AG04449 (cell line): ENCODE measurements at places on chromosomes 12 and 14.
A peak's percentile ranks its signal among the peaks of the same experiment; 100 is the strongest.

- DNase-seq: no peak
Observed at GRCh38 chr12:68904351-68904962, 28.5 kb downstream of the CPM start.

DNA sequence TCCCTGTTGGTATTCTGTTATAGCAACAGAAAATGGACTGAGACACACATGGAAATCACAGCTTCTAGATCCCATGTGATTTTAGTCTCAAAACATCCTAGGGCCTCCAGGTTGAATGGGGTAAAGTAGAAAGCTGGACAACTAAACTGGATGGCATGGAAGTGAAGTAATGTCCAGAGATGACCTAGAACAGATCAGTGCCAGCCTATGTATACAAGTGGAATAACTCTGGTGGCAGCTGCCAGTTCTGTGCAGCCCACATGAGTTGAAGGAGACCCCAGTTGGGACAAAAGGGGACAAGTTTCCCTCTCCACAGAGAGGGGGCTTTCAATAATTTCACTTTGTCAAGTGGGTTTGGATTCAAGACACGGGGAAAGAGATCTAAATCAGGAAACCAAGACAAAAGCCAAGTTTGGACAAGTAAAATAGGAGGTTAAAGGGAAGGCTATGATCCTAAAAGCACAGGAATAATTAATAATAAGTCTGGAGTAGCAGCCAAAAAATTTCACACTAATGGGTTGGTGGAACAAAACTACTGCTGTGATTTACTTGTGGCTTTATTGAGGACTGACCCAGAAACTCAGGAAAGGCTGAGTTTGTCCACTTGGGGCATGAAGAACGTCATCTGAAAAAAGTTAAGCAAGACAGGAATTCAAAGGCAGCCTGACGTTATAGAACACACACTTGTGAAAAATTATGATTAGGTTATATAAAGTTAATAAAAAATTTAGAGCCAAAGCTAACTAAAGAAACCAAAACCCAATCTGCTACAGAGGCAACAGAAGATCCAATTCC is 11.7 kb downstream of the KIF21A start:
- no peak for DNase-seq

- no peak for DNase-seq
Observed at GRCh38 chr14:101643651-101644050, 82.4 kb downstream of the DIO3 start.

DNA sequence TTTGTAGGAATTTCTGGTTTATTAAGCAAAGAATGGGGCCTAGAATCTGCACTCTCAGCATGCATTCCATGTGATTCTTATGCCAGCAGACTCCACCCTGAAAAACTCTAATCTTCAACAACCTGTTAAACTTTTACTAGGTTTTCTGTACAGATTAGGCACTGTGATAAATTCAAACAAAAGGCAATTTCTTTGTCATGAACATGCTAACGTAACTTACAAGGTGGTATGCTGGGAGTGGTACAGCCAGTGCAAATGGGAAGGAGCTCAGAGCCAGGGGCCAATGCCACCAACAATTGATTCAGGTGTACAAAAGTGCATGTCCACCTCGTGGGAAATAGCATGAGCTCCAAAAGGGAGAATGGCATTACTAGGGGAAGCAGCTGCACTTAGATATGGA is 83.0 kb downstream of the PPFIBP1 start:
- no peak for DNase-seq

- no peak for DNase-seq
Observed at GRCh38 chr12:64203036-64203435, 19.1 kb downstream of the KICS2 start.

GRCh38 chr14:88911809-88912208 is 87.4 kb downstream of the TTC8 start:
- no peak for DNase-seq

DNA sequence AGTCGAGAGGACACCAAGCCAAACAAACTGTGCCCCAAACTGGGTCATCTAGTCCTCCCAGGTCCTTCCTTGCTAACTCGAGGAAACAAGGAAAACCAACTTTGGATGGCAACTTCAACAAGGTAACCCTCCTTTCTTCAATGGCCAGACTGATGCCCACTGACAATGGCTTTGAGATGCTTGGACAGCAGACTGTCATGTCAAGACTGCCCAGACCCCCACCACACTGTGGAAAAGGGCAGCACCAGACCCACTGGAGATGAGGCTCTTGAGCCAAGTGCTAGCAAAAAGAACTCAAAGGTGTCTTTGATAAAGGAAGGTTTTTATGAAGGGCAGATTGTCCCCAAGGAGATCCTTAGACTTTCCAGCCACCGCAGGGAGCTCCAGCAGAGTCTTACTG is 9.0 kb upstream of the CDH24 start:
- DNase-seq: no peak

GRCh38 chr12:120814903-120815429 is 89.2 kb downstream of the SPPL3 start:
- DNase-seq: no peak

GRCh38 chr12:113238309-113238708 is 17.0 kb downstream of the TPCN1 start:
- DNase-seq: no peak

DNA sequence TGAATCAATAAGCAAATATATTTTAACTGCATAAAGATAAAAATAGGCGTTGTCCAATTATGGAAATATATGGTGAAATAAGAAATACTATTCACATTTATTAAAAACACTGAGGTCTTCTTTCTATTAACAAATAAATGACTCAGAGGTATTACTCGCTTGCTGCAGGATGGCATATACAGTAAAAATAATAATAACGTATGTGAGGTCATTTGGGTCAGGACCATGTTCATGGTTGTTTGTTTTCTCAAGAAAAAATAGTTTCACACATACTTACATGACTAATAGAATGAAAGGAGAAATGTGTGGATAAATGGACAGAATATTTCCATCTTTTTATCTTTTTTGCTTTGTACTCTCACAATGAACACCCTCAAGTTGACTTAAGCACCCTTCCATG is 46.5 kb upstream of the RTL1 start:
- no peak for DNase-seq

- no peak for DNase-seq
Observed at GRCh38 chr14:71271166-71271945, 364.1 kb downstream of the PCNX1 start.

DNA sequence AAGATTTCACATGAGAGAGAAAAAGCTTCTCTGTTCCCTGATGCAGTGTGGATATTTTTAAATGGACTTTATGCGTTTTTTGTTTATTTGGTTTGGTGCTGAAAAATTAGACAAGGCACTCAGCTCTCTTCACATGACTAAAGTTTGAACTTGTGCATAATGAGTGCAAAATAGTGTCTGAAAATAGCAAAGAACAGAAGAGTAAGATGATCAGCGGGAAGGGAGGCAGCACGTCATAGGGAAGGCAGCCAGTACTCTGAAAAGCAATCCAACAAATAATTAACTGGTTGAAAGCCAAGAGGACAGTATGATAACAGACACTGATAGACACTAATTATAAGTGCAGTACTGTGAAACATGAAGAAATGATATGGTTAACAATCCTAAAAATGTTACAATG is 46.6 kb upstream of the CDKN3 start:
- no peak for DNase-seq

DNA sequence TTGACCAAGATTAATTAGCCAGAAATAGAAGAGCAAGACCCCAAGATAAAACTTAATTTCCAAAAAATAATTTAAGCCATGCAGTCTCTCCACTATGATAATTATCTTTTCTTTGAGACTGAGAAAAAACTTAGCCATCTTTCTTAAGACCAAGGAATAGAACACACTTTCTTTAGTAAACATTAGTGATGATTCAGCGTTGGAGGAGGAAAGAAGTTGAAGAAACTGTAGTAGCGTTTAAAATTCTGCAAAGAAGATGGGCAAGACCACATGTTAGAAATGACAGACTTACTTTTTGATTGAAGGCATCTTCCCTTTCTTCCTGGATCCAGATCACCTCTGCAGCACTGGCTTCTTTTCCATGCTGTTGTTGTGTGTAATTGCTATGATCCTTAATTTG is 124.8 kb upstream of the RASSF8 start:
- DNase-seq: no peak

DNA sequence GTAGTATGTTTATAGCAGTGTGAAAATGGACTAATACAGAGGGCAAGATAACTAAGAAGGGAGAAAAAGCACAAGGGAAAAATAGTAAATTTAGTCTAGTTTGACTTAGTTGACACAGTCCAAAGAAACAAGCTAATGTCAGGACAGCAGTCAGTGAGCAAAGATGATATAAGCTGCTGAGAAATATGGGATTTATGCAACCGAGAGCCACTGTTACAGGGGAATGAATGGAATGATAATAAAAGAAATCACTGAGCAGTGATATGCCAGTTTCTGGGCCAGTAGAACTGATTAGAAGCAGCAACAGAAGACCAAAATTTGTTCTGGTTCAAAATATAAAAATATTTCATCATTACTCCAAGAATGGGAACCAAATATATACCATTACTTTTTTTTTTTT is 60.1 kb downstream of the R3HDM2 start:
- peak; percentile 7 for DNase-seq

- DNase-seq: peak; percentile 100
Observed at GRCh38 chr12:108838194-108839017, 19.0 kb downstream of the SSH1 start.

- DNase-seq: no peak
Observed at GRCh38 chr12:123995023-123995748, 22.2 kb downstream of the ZNF664 start.

GRCh38 chr14:98725191-98725590 is 546.8 kb downstream of the BCL11B start:
- DNase-seq: no peak

- no peak for DNase-seq
Observed at GRCh38 chr12:93003531-93004239, 74.6 kb upstream of the EEA1 start.

DNA sequence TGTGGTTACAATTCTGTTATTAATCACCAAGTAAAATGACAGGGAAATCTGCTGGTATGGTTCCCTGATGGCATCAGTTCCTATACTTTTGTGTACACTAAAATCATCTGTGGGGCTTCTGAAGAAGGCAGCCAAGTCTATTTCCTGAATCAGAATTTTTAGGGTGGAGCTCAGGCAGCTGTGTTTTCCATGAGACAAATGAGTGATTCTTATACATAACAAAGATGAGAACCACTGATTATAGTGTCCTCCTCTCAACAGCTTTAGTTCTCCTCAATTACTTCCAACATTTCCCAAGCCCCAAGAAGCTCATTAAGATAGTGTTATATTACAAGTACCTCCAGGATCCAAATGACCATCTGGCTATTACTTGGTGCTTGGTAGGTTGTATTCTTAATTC is 64.5 kb upstream of the USP44 start:
- no peak for DNase-seq

DNA sequence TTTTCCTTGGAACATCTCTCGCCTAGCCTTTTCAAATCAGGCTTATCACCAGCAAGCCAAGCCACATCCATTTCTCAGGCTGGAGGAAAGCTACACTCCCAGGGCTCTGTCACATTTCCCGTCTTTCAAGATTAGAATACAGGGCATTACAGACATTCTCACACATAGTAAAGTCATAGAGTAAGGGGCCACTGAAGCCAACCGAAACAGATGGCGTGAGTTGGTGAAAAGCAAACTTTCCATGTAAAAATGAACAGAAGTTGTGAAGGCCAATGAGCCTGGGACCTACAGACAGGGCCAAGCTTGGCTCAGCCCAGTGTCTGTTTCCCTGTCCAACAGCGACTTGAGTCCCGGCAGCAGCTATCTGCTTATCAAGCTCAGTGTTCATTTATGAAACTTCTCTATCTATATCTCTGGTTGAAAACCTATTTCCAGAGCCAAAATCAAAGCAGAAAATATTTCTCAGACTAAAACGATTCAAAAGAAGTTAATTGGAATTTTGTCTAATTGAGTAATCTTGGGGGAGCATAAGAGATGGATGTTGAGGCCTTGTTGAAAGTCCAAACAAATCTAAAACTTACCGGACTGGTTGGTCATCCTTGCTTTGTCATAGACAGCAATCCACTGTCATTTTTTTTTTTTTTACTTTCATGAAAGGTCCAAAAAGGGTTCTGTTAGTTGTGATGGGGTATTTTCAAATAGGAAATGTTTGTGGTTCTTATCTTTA is 105.6 kb downstream of the DAAM1 start:
- no peak for DNase-seq

GRCh38 chr14:35531960-35532747 is 1.8 kb upstream of the INSM2 start:
- DNase-seq: no peak

- no peak for DNase-seq
Observed at GRCh38 chr14:90060965-90061684, 669 bp upstream of the KCNK13 start.

DNA sequence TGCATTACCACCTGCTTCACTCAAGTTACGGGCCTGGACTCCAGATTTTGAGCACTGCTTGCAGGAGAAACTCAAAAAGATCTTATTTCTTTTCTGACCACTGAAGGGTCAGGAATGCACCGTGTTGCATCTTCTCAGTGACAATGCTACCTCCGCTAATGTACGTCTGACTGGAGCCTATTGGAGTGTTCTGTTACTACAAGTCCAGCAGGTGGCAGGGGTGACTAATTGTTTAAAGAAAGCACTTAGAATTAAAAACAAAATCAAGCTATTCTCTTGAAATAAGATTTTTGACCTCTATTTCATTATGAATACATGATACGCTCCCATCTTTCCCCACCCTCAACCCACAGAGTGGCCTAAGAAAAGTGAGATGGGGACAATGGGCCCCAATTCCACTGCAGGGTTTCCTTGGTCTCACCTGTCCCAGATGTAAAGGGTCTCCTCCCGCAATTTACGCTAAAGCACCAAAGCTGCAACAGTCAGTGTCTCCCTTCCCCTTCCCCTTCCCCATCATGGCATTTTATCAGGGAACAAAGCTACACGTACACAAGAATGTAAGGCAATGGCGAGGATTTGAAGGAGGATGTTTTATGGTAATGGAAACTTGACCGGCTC is 2.2 kb downstream of the TBPL2 start:
- no peak for DNase-seq

GRCh38 chr12:69275471-69275891 is 36.1 kb downstream of the CPSF6 start:
- DNase-seq: no peak

- no peak for DNase-seq
Observed at GRCh38 chr14:56598519-56598918, 18.9 kb downstream of the TMEM260 start.

DNA sequence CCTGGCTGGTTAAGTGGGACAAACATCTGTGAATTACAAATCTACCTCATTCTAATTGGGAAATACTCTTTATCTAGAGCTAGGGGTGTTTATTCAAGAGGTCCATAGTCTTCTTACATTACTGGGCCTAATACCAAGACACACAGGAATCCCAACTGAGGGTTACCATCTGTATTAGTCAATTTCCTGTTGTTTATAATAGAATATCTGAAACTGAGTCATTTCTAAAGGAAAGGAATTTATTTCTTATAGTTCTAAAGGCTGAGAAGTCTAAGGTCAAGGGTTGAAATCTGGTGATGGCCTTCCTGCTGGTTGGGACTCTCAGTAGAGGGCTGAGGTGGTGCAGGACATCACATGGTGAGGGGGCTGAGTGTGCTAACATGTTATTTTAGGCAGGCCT is 36.0 kb downstream of the RTRAF start:
- DNase-seq: peak; percentile 92

- DNase-seq: no peak
Observed at GRCh38 chr14:45838597-45838996, 585.6 kb upstream of the MIS18BP1 start.

GRCh38 chr12:122171399-122171798 is 2.6 kb downstream of the IL31 start:
- DNase-seq: no peak
